ENCODE measurements at places on chromosomes 16 and 17. TPM values are rescaled to one million over a fixed set of nuclear protein-coding genes. Genes with fewer than 3 reads are reported as not detected.

GAS7 gene
- 1.6 TPM for polyA plus RNA-seq

GRCh38 chr17:78037280-78037679 is 78.8 kb downstream of the TNRC6C start:
- peak overlapping the region; percentile 91 for H3K27ac ChIP-seq
- no peak for DNase-seq
- H3K27me3 ChIP-seq: no peaks in the 10 kb centered on the region

- H3K4me3 ChIP-seq: no peak overlapping the region
- no peaks in the 10 kb centered on the region for H3K27me3 ChIP-seq
- DNase-seq: no peak
- H3K4me1 ChIP-seq: peaks cover 47% of the 10 kb centered on the region
- no peaks in the 10 kb centered on the region for H3K36me3 ChIP-seq
These were observed 36.6 kb downstream of the ANKRD11 start for GRCh38 chr16:89453501-89454321.

- peaks cover 72% of the 10 kb centered on the region for H3K36me3 ChIP-seq
- no peak overlapping the region for H3K4me3 ChIP-seq
- H3K27me3 ChIP-seq: no peaks in the 10 kb centered on the region
- H3K4me1 ChIP-seq: peaks cover 16% of the 10 kb centered on the region
These were observed 3.4 kb downstream of the NARF start for GRCh38 chr17:82461827-82462524.

HIC1 gene
- polyA plus RNA-seq: 2.1 TPM

PMFBP1 gene
- 0.37 TPM for polyA plus RNA-seq

CIITA gene
- polyA plus RNA-seq: 15.3 TPM

DNA sequence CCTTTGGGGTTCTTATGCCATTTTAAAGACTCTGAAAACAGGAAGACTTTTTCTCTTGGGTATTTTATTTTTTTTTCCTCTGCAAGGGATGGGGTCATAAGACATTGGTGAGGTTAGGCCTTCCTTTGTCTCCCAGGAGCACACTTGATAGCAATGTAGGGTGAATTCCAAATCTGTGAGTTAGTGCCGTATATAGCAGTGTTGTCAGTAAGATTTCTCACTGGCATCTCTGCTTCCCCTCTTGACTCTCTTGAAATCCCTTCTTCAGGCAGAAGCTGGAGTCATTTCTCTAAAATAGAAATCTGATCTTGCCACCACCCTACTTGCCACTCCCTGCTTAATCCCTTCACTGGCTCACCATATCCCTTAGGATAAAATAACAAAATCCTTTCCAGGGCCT is 529.7 kb downstream of the WWOX start:
- no peaks in the 10 kb centered on the region for H3K27me3 ChIP-seq
- no peak overlapping the region for H3K4me3 ChIP-seq
- no peaks in the 10 kb centered on the region for H3K36me3 ChIP-seq
- H3K4me1 ChIP-seq: peaks cover 22% of the 10 kb centered on the region

DNA sequence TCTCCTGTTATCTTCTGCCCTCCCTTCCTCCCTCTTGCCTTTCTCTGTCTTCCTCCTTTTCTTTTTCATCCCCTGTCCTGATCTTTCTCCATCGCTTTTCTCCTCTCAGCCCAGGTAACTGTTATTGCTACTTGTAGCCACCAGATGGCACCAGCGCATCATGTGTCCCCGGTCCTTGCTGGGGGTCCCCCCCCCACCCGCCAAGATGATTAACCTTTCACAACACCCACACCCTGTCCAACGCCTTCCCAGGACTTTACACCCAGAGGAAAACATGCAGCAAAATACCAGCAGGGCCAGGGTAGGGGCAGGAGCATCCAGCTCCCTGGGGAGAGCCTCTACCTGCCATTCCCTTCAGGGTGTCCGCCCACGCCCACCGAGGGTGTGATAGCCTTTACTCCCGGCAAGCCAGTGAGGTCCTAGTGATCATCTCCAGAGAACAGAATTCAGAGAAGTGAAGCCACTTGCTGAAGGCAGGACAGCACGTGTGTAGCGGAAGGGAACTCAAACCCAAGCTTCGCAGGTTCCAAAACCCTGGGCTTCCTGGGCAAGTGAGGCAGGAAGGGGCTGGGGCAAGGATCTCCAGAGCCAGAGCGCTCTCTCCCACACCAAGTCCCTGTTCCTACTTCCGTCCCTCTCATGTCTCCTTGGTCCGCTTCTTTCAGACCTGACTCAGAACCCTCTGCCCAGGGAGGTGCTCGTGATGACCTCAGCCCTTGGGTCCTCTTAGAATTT is 13.4 kb upstream of the TAC4 start:
- no peaks in the 10 kb centered on the region for H3K36me3 ChIP-seq
- H3K27ac ChIP-seq: no peak overlapping the region
- no peak overlapping the region for H3K4me3 ChIP-seq

GRCh38 chr16:23754594-23755483 is at the start of gene CHP2:
Gene CHP2, plus strand, starts transcription at chr16:23755026. Its CDS starts 24 bp downstream, at chr16:23755050.
- DNase-seq: peak; percentile 21
- peak within 1 kb of the TSS; percentile 38 for H3K4me3 ChIP-seq
- H3K27ac ChIP-seq: no peak within 1 kb of the TSS
- H3K4me1 ChIP-seq: no peaks in the 10 kb centered on the region
- no peaks in the 10 kb centered on the region for H3K36me3 ChIP-seq
- peaks cover 53% of the 10 kb centered on the region for H3K27me3 ChIP-seq

GRCh38 chr17:17051380-17051779 is 9.1 kb downstream of the MPRIP start:
- peaks cover 97% of the 10 kb centered on the region for H3K4me1 ChIP-seq
- no peaks in the 10 kb centered on the region for H3K36me3 ChIP-seq

DNA sequence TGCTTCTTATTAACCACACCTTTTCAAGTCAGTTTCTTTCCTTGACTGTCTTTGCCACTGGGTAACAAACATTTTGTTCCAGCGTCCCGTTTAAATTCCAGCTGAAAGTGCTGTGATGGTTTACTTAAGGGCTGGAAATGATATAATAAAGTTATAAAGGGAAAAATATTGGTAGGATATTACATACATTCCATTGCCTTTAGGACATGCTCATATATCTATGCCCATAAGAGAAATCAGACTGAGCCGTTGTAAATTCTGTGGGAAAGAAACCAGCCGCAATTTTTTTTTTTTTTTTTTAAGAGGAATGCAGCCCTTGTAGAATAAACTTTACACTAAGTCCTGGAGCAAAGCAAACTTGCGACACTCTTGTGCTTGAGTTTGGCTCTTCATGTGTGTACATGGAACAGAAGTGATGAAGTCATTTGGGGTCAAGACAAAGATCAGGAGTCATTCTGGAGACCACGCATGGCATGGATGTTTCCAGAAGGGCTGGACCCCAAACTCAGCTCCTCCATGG is 210.9 kb downstream of the XYLT1 start:
- no peaks in the 10 kb centered on the region for H3K4me1 ChIP-seq
- no peak for DNase-seq
- H3K27ac ChIP-seq: no peak overlapping the region
- H3K27me3 ChIP-seq: no peaks in the 10 kb centered on the region

PPP1R27 gene
- 603 TPM for polyA plus RNA-seq

DNA sequence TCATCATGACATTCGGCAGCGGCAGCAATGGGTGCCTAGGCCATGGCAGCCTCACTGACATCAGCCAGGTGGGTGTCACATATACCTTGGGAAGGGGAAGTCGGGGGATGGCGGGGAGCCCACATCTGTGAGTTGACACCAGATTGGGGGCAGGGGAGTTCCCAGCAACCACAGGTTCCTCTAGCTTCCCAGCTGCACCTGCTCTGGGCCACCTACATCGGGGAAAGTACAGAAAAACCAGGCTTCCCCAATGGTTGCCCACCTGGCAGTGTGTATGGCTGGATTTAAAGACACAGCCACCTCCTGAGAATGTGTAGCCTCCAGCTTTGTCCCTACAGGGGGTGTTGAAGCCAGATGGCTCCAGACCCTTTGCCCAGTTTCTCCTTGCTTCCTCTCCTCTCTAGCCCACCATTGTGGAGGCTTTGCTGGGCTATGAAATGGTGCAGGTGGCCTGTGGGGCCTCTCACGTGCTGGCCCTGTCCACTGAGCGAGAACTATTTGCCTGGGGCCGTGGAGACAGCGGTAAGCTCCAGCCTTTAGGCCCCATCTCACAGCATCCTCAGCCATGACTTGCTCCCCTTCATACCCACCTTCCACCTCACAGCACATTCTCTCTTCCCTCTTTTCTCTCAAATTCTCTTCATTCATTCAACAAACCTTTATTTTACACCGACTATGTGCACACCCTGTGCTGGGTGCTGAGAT is 5.0 kb upstream of the TRAF4 start:
- H3K4me3 ChIP-seq: no peak overlapping the region
- H3K27ac ChIP-seq: no peak overlapping the region
- peaks cover 11% of the 10 kb centered on the region for H3K4me1 ChIP-seq
- peak; percentile 46 for DNase-seq
- no peaks in the 10 kb centered on the region for H3K36me3 ChIP-seq

YBX2 gene
- polyA plus RNA-seq: 0.14 TPM

GRCh38 chr16:20874088-20874581 is 26.0 kb downstream of the DCUN1D3 start:
- peaks cover 48% of the 10 kb centered on the region for H3K4me1 ChIP-seq
- no peaks in the 10 kb centered on the region for H3K36me3 ChIP-seq

- peak; percentile 62 for DNase-seq
- peaks cover 8% of the 10 kb centered on the region for H3K4me1 ChIP-seq
- no peaks in the 10 kb centered on the region for H3K36me3 ChIP-seq
- no peak overlapping the region for H3K27ac ChIP-seq
- no peaks in the 10 kb centered on the region for H3K27me3 ChIP-seq
- peak overlapping the region; percentile 38 for H3K4me3 ChIP-seq
These were observed 116.4 kb upstream of the SMURF2 start for GRCh38 chr17:64778240-64779097.

DNA sequence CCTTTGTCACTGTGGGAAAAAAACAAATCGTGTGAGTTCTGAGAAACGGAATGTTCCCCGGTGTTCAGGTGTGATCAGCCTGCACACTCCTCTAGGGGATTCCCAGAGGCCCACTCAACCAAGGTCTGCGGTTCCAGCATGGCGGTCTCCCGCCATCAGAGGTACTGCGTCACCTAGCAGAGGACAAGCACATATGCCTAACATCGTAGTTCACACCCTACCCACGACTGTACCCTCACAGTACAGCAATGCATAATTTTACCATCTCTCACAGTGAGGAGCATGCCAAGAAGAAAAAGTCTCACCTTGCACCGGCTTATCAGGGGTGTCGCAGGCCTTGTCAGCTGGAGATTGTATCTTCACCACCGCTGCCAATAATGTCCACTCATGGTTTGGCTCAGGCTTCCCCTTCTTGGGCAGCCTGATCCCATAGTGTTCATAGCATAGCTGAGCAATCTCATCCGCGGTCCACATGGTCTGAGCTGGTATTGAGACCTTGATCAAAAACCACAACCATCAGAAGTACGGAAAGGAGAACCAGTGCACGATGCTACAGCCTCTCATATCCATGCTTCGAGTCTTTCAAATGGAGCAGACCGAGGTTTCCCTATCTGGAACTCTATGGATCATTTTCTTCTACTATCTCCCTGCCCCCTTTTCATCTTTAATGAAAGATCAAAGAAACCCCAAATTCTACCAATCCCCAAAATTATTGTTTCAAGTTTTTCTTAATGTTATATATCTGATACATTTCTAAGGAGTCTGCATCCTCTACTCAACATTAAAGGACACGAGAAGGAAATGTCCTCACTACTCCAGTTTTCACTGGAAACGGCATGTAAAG is 2.5 kb downstream of the ADAT1 start:
- H3K36me3 ChIP-seq: peaks cover 61% of the 10 kb centered on the region
- H3K27me3 ChIP-seq: no peaks in the 10 kb centered on the region
- H3K4me1 ChIP-seq: peaks cover 17% of the 10 kb centered on the region
- no peak overlapping the region for H3K4me3 ChIP-seq
- DNase-seq: no peak

GRCh38 chr17:49035470-49036269 is 38.5 kb downstream of the IGF2BP1 start:
- H3K4me3 ChIP-seq: peak overlapping the region; percentile 55
- peaks cover 5% of the 10 kb centered on the region for H3K4me1 ChIP-seq
- peak; percentile 72 for DNase-seq
- H3K27me3 ChIP-seq: no peaks in the 10 kb centered on the region
- no peaks in the 10 kb centered on the region for H3K36me3 ChIP-seq
- H3K27ac ChIP-seq: no peak overlapping the region

KRTAP3-1 gene
- not detected for polyA plus RNA-seq

DNA sequence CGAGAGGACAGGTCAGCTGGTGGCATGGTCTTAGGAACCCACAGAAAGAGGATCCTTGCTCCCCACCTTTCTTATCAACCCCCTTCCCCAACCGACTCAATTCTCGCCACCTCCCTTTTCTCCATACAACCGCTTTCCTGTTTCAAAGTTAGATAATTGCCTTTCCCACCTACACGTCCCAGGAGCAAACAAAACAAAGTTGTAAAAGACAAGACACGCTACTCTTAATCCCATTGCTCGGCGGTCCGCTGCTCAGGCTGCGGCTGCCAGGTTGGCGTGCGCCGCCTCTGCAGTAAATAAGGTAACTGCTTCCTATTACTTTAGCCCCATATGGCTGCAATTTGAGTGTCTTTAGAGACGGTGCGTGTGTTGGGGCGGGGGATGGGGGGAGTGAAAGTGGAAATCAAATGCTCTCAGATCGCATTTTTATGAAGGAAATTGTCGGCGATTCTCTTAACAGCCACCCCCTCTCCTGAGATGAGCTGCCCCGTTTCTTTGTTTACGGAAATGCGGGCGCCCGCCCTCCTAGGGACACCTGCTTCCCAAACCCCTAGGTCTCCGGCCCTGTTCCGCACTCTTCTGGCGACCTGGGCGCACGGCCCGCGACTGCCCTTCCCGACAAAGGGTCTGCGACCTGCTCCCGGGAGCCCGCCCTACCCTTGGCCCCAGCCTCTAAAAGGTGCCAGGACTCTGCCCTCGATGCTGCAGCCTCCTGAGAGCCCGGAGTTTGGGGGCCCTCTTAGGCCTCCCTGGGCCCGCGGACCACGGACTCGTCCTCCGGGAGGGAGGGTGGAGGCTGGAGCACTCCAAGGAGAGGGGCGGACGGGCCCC is 3.7 kb upstream of the CBX8 start:
- no peak overlapping the region for H3K27ac ChIP-seq
- no peaks in the 10 kb centered on the region for H3K27me3 ChIP-seq
- peak overlapping the region; percentile 15 for H3K4me3 ChIP-seq
- H3K4me1 ChIP-seq: peaks cover 23% of the 10 kb centered on the region
- H3K36me3 ChIP-seq: no peaks in the 10 kb centered on the region
- DNase-seq: no peak

GRCh38 chr17:68812876-68813584 is 142.2 kb downstream of the ABCA8 start:
- DNase-seq: no peak
- no peaks in the 10 kb centered on the region for H3K4me1 ChIP-seq
- H3K4me3 ChIP-seq: no peak overlapping the region
- H3K27ac ChIP-seq: no peak overlapping the region
- H3K27me3 ChIP-seq: no peaks in the 10 kb centered on the region
- H3K36me3 ChIP-seq: no peaks in the 10 kb centered on the region

- peak overlapping the region; percentile 79 for H3K27ac ChIP-seq
- H3K4me3 ChIP-seq: peak overlapping the region; percentile 77
- H3K4me1 ChIP-seq: peaks cover 68% of the 10 kb centered on the region
- no peaks in the 10 kb centered on the region for H3K27me3 ChIP-seq
- DNase-seq: peak; percentile 81
- H3K36me3 ChIP-seq: peaks cover 3% of the 10 kb centered on the region
These were observed 60.3 kb upstream of the CIBAR2 start for GRCh38 chr16:85172455-85173145.

- no peaks in the 10 kb centered on the region for H3K27me3 ChIP-seq
- H3K4me3 ChIP-seq: no peak overlapping the region
- H3K4me1 ChIP-seq: peaks cover 20% of the 10 kb centered on the region
These were observed 162.9 kb downstream of the SEC14L1 start for GRCh38 chr17:77303620-77304019.

- DNase-seq: peak; percentile 55
- H3K4me3 ChIP-seq: no peak overlapping the region
- H3K27ac ChIP-seq: peak overlapping the region; percentile 75
- no peaks in the 10 kb centered on the region for H3K27me3 ChIP-seq
- H3K4me1 ChIP-seq: peaks cover 24% of the 10 kb centered on the region
- H3K36me3 ChIP-seq: no peaks in the 10 kb centered on the region
These were observed 23.6 kb downstream of the ALDH3A2 start for GRCh38 chr17:19672009-19672750.

All from psoas muscle (tissue), 8 donors.